Hematopoietic multipotent progenitor cell treated with erythropoietin and hydrocortisone succinate and interleukin-3 and kit ligand, for 15 days (in vitro differentiated cells): ENCODE measurements at places on chromosomes 1 and 21.

DNA sequence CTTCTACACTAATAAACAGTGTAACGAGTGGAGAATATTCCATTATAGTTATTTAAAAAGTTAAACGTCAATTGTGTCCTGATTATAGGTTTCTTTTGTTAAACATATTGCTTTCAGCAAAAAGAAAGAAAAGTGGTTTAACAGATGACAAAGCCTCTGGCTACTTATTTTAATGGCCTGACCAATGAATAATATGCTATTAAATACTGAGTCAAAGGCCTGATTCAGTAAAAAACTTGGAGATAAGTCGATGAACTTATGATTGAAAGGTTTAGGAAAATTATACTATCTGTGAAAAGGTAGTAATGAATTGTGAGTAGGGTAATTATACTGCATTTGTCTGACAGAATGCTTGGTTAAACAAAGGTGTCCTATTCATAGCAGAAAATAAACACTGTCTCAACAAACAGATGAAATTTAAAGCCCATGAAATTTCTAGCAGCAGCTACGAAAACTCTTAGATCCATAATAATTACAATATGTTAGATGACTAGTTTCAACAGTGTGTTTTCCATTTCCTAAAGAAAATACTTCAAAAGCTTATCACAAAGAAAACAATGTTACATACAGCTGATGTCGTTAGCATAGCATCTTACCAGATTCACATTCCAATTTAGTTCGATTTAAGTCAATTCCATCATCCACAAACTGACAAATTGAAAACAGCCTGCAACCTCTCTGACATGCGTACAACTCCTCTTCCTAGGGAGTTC is 6.2 kb downstream of the TMEM59 start:
- DNase-seq: no peak

DNA sequence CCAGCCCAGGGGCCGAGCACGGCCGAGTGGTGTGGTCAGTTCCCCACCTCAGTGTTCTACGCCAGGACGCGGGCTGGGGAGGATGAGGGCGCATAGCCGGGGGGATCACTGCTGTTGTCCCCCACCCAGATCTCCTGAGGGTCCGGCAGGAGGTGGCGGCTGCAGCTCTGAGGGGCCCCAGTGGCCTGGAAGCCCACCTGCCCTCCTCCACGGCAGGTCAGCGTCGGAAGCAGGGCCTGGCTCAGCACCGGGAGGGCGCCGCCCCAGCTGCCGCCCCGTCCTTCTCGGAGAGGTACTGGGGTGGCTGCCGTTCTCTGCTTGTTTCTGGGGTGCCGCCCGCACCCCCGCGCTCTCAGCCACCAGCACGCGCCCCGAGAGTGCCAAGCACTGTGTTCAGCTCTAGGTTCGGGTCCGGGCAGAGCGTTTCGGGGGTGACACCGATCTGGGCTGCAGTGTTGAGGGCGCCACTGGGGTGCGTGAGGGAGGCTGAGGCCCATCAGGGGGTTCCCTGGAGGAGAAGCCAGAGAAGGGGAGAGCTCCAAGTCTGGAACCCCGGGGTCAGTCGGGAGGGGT is 17.4 kb downstream of the SAMD11 start:
- no peak for DNase-seq

GRCh38 chr1:15425958-15426357 is 12.3 kb upstream of the CTRC start:
- DNase-seq: no peak

GRCh38 chr1:6860401-6860800 is 75.1 kb downstream of the CAMTA1 start:
- DNase-seq: no peak

- DNase-seq: no peak
These were observed 21.6 kb downstream of the SLC66A1 start for GRCh38 chr1:19333587-19334354.

DNA sequence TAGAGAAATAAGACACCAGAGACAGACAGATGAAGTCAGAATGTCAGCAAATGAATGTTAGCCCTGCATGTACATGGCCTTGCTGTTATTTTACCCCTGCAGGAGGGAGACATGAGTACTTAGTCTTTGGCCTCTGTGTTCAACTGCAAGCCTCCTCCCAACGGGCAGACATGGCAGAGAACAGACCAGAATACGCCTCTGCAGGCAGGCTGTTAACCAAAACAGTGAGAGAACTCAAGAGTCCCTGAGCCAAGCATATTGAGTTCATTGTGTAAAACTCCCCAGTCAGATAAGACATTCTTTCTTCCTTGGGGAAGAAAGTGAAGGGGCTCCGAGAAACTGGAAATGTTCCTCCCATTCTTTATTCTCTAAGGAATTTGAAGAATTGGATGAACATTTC is 150.9 kb downstream of the PHTF1 start:
- no peak for DNase-seq

- DNase-seq: no peak
These were observed 16.0 kb upstream of the ZNF496 start for GRCh38 chr1:247347477-247348222.

GRCh38 chr1:109802136-109802900 is 38.6 kb upstream of the EPS8L3 start:
- no peak for DNase-seq

DNA sequence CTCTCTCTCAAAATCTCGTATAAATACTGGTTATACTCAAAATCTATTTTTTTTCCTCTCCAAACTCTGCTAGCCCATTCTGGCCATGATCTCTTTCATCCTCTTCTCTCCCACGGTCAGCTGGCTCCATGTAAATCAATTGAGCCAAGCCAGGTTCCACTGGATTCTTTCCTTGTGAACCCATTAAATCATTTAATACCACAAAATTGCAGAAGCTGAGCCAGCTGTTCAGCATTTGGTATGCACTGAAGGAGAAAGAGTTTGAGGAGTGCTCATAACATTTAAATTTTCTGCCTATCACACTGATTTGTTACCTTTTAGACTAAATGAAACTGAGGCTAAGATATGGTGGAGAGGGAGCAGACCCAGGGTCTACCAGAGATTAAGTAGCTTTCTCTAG is 29.1 kb upstream of the TADA1 start:
- no peak for DNase-seq

DNA sequence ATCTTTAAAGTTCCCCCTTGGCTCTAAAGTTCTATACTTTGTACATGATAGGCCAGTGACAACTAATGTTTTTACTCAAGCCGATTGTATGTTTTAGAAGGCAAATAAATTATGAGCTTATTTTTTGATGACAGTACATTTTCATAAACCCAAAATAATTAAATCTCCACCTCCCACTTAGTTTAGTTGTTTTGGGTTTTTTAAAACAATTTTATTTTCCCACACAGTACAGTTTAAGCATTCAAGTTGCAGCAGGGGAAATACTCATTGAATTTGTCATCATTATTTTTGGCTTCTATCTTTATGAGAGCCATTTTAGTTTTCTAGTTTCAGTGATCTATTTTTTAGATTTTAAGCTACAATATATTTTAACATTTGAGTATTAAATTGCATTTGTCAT is 93.6 kb downstream of the OLFML2B start:
- DNase-seq: no peak

DNA sequence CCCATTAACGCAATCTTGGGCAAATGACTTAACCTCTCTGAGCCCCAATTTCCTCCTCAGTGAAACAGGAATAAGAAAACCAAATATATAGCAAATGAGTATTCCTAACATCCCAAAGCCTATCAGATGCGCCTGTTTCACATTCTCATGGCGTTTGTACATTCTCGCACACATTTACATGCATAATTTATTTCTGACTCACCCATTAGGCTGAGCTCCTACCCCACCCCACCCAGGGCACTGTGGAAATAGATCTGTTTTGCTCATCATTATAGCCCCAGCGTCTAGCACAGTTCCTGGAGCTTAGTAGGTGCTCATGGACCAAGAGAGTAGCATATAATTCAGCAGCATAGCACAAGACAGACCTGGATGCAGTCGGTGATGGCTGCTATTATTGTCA is 146.1 kb upstream of the VANGL1 start:
- DNase-seq: no peak
